ENCODE measurements at places on chromosomes 4 and X.

DNA sequence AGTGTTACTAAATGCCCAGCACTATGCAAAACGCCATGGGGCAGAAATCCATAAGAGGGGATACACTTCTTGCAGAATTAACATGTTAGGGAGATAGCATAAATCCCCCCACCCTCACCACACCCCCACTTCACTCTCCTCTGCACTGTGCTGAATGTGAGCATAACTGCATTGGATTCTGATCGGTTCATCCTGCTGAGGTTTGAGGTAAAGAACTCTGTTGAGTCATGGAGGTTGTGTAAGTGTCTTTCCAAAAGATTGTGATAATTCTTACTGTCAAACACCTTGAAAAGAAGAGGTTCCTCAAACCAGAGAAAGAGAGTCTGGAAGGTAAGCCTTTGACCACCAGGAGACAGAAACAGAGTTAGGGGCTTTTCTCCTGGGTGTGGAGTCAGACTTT lies 43.6 kb downstream of the RBM47 start:
- no peak for DNase-seq

DNA sequence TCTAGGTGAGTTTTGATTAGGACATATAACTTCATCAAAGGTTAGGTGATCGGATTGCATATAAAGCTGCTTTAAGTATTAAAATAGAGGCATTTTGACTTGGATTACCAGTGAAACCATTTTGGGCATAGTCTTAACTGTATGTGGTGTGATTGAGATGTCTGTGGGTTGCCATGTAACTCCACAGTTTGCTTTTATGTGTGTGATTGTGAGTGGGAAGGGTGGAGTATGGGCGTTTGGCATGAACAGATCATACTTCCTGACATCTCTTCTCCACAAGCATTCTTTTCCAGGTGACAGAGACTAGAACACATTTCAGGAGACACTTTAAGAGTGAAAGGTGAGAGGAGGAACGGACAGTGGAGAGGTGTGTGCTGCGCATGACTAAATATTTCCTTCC lies 136.1 kb downstream of the CEP135 start:
- DNase-seq: no peak

DNA sequence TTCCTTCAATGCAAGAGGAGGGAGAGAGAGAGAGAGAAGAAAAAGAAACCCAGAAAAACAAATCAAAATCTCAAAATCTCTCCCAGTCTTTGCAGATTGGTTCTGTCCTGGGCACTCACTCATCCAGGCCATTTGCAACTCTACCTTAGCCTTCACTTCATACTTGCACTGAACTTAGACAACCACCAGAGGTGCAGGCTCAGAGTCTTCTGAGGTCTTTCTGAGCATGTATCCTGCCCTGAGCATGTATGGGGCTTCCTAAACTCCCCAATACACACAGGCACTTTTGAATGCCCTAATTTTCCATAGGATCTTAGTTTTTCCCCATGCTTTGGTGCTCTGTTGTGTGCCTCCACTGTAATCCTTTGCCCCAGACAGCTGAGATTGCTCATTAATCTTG lies 2.9 kb downstream of the CFI start:
- no peak for DNase-seq

GRCh38 chr4:67101612-67102011 lies 443.7 kb downstream of the CENPC start:
- DNase-seq: no peak

- peak; percentile 78 for DNase-seq
These were observed at the start of gene ING2 for GRCh38 chr4:183504930-183505610. TSS of gene ING2 (plus strand) at chr4:183505058. CDS start at chr4:183505196, 138 bp downstream.

DNA sequence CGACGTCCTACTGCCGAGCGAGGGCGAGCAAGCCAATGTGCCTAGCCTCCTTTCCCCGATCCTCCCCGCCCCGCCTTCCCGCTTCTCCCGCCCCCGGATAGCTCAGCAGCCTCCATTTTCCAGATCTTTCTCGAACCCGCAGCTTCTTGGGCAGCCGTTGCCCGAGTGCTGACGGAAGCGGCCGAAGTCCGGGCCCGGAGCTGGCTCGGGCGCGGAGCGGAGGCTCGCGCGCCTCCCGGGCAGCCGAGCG lies 172 bp upstream of the HSPA4L start:
- no peak for DNase-seq

DNA sequence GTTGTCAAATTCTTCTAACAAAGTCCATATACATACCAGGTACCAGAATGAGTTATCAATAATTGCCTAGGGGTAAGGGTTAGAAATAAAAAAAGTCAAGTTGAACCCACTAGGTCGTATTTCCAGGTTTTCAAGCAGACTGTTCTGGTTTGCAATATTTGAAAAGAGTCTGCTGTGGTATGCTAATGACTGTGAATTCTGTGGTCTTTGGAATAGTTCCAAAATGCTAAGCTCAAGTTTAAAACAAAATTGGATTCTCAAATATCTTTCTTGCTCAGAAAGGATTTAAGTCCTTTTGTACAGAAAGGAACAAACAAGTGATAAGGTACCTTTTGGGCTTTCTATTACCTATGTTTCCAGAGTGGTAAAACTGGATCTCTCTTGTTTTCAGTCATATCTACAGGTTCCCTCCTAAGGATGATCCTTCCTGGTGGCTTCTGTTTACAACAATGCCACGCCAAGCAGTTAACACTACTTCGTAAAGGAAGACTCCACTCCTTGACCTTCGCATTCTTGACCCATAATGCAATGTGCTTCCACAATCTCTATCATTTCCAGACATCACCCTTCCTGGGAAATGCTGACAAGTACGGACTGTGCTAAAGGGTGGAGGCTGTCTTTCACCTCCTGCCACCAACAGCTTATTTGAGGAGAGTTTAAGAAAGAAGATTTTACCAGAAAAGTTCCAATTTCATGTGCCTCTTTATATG lies 531.7 kb upstream of the FTHL17 start:
- DNase-seq: no peak

- no peak for DNase-seq
These were observed 22.9 kb downstream of the TNIP2 start for GRCh38 chr4:2733001-2733843.

- no peak for DNase-seq
These were observed at the start of gene HPGD for GRCh38 chr4:174522183-174523024. TSS of gene HPGD (minus strand) at chr4:174522488. CDS start at chr4:174522451, 37 bp downstream.

GRCh38 chr4:1242506-1243450 lies 6.2 kb downstream of the CTBP1 start:
- DNase-seq: no peak

GRCh38 chr4:121148000-121148399 lies 16.1 kb downstream of the TNIP3 start:
- DNase-seq: no peak

GRCh38 chr4:150006197-150006596 lies 72.0 kb upstream of the DCLK2 start:
- no peak for DNase-seq

DNA sequence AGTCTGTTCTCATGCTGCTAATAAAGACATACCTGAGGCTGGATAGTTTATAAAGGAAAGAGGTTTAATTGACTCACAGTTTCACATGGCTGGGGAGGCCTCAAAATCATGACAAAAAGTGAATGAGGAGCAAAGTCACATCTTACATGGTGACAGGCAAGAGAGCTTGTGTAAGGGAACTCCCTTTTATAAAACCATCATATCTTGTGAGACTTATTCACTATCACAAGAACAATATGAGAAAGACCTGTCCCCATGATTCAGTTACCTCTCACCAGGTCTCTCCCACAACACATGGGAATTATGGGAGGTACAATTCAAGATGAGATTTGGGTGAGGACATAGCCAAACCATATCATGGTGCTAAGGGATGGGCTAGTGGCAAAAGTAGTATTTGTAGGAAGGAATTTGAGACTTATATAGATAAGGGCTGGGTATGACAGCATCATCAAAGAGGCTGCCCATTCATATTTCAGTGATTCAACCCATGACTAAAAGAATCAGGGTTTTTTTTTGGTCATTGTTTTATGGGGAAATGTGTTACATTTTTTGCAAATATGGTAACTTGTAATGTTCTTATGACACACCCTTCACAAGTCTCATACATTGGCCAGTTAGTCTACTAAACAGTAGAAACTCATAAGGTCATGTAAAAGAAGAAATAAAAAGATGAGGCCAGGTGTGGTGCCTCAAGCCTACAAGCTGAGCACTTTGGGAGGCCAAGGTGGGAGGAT lies 34.7 kb downstream of the NUP62CL start:
- DNase-seq: no peak

GRCh38 chr4:83297548-83298260 lies 13.1 kb upstream of the COQ2 start:
- peak; percentile 36 for DNase-seq

DNA sequence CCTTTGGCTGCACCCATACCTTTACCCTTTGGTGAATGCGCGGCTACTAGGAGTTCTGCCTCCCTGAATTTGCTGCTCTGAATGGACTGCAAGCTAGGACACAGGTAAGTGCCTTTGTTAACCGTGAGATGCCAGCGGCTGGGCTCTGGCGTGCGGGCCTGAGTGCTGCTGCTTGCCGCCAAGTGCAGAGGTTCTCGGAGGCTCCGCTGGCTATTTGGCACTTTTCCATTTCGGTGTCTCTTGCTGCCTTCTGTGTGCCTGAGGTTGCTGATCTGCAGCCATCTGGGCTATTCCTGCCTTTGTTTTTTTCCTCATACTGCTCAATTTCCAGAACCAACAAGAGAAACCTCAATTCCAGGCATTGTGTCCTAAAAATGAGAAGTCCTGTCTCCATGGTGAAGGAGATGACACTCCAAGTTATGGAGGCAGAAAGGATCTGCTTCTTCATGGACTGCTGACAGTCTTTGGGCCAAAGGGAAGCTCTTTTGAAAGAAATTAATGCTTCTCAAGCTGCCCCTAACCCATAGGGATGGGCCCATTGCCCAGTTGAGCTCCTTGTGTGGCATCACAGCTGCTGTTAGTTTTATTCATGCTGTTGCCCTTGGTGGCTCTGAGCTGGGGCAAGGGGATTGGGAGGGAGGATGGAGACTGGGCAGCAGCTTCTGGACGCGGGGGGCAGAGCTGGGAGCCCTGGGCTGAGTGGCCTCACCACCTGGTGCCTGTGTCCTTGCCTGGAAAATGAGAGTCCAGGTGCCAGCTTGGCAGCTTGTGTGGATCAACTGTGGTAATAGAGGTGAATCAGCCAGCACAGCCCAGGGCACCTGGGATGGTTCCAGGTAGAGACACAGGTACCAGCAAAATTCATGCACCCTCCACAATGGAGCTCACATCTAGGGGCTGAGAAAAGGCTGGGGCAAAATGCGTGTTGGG lies 3.8 kb upstream of the TBC1D14 start:
- DNase-seq: no peak

- no peak for DNase-seq
These were observed 927.5 kb upstream of the SLIT2 start for GRCh38 chr4:19324184-19324583.

- DNase-seq: no peak
These were observed 804 bp upstream of the GC start for GRCh38 chr4:71784569-71785197.

DNA sequence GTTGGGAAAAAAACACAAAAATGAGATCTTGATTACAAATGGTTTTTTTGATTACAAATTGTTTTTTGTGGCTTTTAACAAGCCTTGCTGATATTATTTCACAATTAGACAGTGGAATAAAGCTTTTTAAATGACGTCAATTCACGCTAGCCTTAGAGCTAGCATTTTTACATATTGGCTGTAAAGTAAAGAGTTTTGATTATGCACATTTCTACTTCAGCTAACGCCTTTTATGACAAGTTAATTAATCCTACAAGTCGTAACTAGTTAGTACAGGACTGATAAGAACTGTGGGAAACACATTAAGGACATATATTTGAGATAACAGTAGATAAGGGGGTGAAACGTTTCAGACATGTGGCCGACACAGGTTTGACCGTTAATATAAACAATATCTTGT lies 95.7 kb upstream of the ATXN3L start:
- DNase-seq: no peak

GRCh38 chr4:75736862-75737261 lies 12.5 kb downstream of the USO1 start:
- DNase-seq: no peak

GRCh38 chr4:6986072-6986780 lies 56.9 kb upstream of the TADA2B start:
- no peak for DNase-seq

DNA sequence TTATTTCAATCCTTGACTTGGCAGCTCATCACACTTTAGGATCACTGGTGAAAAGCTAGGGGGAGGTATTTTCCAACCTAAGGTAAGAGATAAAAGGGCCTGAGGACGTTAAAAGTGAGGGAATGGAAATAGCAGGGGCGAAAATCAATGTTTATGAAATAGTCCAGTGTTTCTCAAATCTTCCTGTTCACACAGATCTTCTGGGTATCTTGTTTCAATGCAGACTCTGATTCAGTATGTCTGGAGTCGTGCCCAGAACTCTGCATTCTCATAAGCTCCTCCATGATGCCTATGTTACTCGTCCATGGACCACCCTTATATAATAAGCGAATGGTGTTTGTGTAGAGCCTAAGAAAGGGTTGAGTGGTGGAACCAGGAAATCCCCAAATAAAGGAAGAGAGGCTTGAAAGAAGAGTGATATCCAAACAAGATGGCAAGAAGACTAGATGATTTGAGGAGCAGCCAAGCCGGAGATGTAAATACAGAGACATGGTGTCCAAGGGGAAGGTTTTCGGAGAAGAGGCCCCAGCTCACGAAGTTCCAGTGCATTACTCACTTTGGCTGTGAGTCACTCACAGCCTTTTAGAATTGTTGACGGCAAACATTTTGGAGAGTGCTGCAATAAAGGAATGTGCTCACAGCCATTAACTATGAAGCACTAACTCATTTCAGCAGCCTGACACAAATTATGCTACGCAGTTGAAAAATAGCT lies 215.6 kb upstream of the PPARGC1A start:
- no peak for DNase-seq

DNA sequence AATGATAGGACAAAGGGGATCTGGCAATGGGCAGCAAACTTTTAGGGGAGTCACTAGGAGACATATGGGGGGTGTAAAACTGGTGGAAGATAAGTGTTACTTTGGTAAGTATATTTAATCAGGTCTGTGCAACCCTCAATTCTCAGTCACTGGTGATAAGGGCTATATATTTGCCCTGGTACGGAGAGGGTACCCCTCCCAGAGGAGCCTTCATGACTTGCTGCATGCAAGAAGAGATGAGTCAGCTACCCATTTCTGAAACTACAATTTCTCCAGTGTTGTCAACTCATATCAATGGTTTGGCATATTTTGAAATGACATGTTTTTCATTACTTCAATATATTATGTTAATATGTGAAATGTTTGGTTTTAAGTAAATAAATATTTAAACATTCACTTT lies 14.3 kb downstream of the SMARCAD1 start:
- no peak for DNase-seq

- no peak for DNase-seq
These were observed 49.2 kb upstream of the TLR2 start for GRCh38 chr4:153634738-153635353.

DNA sequence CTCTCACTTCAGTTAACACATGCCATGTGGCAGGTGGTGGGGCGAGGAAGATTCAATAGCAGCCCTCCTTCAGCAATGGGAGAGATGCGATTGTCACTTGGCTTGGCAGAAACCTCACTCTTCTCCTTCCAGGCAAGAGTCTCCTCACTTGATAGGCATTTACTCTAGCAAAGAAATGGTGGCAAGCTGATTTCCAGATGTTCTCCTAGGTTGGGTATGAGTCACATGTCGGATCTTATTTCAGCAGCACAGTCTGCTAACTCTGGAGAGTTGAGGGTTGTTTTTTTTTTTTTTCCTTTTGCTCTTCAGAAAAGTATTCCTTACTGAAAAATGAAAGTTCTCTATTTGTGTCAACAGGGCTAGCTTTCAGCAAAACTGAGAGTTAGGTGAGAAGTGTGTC lies 119.5 kb upstream of the CHRDL1 start:
- no peak for DNase-seq

GRCh38 chr4:25031077-25031621 lies 403 bp upstream of the LGI2 start:
- DNase-seq: no peak

GRCh38 chrX:22585831-22586230 lies 313.1 kb downstream of the CBLL2 start:
- DNase-seq: no peak
